Upper lobe of right lung (tissue), 1 donor: ENCODE measurements at places on chromosomes 5 and 9.
A peak's percentile ranks its signal among the peaks of the same experiment; 100 is the strongest.

- DNase-seq, result peak; percentile 39
Measured at GRCh38 chr9:136060671-136061371, 34.3 kb downstream of the NACC2 start.

- DNase-seq, result no peak
Measured at GRCh38 chr9:70532716-70533115, 118.3 kb upstream of the KLF9 start.

GRCh38 chr5:55895346-55895745, 44.2 kb downstream of the IL31RA start:
- no peak for DNase-seq

- DNase-seq, result no peak
Measured at GRCh38 chr9:20558566-20559016, 63.7 kb downstream of the MLLT3 start.
